Effector CD4-positive, alpha-beta T cell (primary cell): ENCODE measurements at places on chromosomes 5 and 9.
A peak's percentile ranks its signal among the peaks of the same experiment; 100 is the strongest.

DNA sequence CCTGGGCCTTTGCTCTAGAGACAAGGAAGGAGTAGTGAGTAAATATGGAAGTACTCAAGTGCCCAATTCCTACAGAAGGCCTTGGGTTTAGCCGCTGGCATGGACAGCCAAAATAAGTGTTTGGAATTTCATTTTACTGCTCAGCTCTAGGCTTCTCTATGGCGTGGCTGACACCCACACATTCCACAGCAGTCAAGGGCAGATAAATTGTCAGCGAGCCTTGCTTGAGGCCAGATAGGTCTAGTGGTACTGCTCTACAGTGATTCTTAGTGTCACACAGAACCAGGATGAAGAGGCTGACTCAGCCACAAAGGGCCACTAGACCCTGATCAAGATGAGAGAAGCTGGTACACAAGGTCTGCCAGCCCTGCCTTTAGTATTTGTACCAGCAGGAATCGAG lies 111.0 kb upstream of the NFIB start:
- no peak for DNase-seq

DNA sequence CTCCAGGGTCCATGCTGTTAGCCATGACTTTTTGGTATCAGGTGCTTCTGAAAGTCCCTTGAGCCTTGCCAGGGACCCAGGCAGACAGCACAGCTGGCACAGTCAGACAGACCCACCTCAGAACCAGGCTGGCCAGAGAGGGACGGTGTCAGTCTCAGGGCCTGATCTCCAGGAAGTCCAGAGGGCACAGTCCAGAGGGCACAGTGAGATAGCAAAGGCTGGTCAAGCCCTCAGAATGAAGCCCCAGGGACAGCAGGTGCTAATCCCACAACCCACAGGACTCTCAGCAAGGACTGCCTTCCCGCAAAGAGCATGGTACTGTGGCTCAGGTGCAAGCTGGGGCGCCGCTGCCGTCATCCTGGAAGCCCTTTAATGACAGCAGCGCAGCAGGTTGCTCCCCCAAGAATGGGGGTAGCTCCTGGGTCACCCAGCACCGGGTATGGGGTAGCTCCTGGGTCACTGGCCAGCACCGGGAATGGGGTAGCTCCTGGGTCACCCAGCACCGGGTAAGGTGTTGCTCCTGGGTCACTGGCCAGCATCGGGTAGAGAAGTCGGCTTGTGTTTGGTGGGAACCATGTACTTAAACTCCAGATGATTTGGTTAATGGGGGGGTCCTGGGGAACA lies 105.6 kb upstream of the PHYKPL start:
- DNase-seq = no peak

GRCh38 chr9:84916769-84917168 lies 247.2 kb downstream of the NTRK2 start:
- DNase-seq = no peak

GRCh38 chr9:81787747-81788632 lies 98.6 kb upstream of the TLE1 start:
- no peak for DNase-seq

DNA sequence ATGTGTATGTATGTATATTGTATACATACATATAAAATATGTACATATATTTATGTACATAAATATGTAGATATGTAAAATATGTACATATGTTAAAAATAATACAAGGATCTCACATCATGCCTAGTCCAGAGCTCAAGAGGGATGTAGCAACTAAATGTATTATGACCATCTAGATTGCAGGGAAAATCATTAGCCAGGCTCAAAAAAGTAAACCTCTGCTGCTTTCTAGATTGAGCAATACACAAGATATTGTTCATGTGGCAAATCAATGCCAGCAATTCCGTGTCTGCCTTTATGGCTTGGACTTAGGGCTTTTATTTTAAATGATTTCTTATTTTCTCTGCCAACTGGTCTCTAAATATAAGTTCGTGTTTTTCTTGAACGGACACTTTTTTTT lies 65.2 kb downstream of the RAI14 start:
- no peak for DNase-seq

DNA sequence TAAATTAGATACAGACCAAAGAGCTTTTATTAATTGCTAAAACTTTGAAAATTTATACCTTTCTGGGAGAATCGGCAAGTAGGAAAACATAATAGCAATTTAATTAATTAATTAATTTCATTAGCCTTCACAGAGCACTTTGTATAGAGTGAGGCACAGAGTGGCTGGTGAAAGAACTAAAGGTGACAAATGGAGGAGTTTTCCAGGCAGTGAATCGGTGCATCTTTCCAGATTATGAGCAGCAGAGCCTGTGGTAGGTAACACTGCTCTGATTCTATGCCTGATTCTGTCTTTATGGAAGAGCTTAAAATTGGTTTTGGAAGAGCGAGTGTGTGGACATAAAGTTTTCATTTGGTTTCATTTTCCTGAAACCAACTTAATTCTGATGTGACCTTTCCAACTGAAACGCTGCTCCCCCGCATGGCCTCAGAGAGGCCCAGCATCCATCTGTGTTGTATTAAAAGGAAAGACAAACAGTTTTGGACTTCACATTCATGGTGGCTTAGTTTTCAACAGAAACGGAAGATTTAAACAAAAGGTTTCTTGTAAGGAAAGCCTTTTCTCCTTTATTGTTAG lies 188.9 kb upstream of the RPS23 start:
- DNase-seq = no peak

GRCh38 chr9:120284821-120285220 lies 295.1 kb downstream of the CDK5RAP2 start:
- no peak for DNase-seq

DNA sequence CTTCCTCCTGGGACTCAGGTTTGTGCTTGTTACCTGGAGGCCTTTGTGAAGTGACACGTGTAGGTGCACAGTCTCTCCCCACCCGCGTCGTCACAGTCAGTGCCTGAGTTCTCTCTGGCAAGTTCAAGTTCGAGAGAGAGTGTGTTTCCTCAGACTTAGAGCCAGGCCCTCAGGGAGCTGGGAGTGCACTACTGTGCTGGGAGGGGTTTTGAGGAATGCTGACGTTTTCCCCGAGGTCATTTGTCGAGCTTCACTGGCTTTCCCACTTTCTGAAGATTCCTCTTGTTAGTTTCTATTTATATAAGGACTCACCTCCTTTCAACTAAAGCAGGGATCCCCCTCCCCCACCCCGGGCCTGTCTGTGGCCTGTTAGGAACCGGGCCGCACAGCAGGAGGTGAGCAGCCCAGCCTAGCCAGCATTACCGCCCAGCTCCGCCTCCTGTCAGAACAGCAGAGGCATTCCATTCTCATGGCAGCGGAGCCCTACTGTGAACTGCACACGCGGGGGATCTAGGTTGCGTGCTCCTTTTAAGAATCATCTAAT lies 209.2 kb downstream of the DIRAS2 start:
- no peak for DNase-seq

GRCh38 chr5:119389288-119390030 lies 33.6 kb downstream of the TNFAIP8 start:
- no peak for DNase-seq

DNA sequence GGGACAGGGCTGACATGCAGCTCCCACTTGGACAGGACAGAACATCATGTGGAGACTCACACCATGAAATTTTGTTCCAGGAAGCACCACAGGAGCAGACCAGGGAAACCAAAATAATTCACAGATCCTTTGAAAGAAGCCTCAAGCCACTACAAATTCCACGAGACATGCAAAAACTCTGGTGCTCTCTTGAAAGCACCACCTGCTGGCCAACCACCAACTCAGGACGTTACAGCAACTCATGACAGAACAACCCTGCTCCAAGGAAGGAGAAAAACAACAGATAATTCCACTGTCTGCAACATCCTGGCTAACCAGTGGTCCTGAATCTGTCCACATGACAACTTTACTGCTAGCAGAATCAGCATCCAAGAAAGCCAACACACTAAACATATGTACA lies 516.0 kb downstream of the SPATA31D1 start:
- DNase-seq = no peak

DNA sequence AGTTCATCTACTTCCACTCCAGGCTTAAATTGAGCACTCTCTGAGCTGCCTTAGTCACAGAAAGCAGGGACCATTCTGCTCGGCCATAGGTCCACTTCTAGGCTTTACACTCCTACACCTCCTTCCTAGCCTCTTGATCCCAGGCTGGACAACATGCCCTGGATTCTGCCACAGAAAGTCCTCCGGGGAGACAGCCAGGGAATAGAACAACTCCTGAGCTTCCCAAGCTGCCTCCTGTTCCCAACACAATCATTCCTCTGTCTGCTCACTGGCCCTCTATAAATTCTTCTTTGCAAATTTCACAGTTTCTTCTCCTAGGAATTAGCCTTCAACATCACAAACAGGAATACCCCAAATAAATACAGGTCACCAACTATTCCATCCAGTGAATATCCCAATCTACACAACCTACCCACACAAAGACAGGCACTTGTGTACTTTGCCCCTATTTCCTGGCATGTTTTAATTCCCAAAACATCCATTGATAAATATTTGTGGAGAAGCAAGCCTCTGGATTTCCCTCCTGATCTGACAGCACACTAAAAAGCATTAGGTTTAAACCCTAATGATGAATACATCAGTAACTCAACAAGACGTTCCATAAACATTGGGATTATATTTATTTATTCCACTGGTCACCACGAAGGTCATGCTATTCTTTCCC lies 125.5 kb downstream of the ENC1 start:
- DNase-seq = no peak

GRCh38 chr5:170756691-170757090 lies 26.8 kb upstream of the GABRP start:
- no peak for DNase-seq

DNA sequence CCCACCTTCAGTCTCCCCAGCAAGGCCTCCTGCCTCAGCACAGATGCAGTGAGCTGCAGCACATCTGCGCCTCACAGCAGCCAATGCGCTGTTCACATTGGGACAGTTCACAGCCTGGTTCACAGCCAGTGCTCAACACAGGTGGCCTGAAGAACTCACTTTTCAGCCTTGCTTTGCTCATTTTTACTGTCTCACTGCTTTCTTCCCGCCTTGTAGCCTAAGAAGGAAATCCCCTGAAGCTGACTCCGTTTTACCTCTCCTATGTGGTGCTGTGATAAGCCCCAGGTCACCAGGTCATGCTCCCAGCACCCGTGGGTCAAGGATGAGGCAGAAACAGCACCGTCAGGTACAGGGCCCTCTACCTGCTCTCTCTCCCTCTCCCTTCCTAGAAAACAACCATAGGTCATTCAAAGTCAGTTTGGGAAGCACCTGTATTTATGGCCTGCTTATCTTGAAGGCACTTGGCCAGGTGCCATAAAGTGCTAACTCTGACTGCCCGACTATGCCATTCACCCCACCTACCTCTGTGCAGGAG lies 1.1 kb downstream of the GCNT4 start:
- peak; percentile 30 for DNase-seq

GRCh38 chr9:19208653-19209052 lies 21.8 kb upstream of the DENND4C start:
- no peak for DNase-seq

- no peak for DNase-seq
Measured at GRCh38 chr5:61004448-61004847, 59.4 kb downstream of the NDUFAF2 start.

GRCh38 chr5:168934169-168934568 lies 355.0 kb upstream of the PANK3 start:
- no peak for DNase-seq

DNA sequence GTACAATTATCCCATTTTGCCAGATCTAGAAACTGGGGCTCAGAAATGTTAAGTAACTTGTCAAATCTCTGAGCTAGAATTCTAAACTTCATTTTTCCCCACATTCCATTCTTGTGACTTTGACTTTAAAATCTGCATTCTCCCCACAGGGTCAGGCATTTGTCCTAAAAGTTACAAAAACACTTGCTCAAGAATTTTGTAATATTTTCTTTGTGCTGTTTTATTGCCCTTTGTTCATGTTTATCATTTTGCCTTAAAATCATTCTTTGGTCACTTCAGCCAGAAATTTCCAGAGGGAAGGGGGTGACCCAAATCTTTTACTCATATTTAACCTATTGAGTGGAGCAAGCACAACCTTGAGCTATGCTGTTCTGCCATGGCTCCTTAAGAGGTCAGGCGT lies 120.1 kb upstream of the CCL21 start:
- DNase-seq = no peak

DNA sequence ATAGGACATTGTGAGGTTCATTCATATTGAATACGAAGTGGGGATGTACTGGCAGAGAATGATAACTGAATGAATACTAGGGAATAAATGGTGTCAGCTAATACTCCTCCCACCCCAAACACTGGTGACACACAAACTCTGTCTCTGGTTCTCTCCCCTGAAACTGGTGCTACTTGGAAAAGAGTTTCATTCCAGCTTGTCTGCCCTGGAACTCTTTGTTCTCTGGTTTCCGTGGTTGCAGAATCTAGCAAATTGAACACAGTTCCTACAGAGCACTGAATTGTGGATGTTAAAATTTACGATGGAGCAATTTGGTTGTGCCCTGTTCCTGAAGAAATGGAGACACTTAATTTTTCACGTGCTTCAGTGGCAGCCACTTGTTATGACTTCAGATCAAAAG lies 181.7 kb downstream of the KCTD16 start:
- DNase-seq = no peak

DNA sequence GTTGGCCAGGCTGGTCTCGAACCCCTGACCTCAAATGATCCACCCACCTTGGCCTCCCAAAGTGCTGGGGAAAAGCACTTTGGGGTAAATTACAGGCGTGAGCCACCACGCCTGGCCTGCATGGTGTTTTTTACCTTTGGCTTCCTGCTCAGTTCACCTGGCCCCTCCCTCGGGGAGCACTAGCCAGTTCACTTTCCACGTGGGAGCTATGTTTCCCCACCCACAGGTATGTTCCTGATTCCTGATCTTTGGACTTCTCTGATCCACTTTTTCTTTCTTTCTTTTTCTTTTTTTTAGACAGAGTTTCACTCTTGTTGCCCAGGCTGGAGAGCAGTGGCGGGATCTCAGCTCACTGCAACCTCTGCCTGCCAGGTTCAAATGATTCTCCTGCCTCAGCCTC lies 15.8 kb downstream of the DAB2IP start:
- no peak for DNase-seq

- DNase-seq = no peak
Measured at GRCh38 chr5:78056053-78056452, 238.4 kb downstream of the AP3B1 start.

DNA sequence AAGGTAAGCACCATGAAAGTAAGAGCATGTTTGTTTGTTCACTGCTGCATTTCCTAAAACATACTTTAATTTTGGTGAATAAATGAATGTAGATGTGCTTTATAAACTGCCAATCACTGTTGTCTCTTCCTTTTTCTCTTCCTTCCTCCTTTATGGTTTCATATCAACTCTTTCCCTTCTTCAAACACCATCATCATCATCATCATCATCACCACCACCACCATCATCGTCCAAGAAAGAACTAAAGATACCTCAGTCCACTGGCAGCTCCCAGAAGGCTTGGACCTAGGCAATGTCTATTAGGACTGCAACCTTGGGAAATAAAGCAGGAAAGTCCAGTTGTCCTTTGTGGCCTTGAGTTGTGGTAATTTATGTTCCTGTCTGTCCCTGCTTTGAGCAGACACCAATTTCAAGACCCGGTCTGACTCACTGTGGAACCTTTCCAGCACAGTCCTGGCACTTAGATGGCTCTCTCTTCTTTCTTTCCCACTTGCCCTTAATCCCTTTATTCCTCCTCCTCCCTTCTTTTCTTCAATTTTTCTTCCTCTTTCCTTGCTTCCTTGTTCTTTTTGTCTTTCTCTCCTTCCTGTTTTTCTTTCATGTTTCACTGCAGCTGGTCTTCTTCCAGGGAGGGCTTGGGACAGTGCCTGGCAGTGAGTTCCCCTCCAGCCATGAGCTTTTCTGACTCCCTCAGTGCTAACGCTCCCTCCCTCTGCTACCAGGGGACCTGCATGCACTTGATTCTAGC lies 99.3 kb downstream of the ANGPTL2 start:
- no peak for DNase-seq

- DNase-seq = no peak
Measured at GRCh38 chr5:127010362-127010761, 20.0 kb downstream of the MARCHF3 start.
